Stimulated activated CD4-positive, alpha-beta T cell treated with anti-CD3 and anti-CD28 coated beads, Interleukin-12 subunit alpha, Interleukin-12 subunit beta, amount 100 ng/mL, for 48 hours (primary cell): ENCODE measurements at places on chromosomes 2 and 18.

DNA sequence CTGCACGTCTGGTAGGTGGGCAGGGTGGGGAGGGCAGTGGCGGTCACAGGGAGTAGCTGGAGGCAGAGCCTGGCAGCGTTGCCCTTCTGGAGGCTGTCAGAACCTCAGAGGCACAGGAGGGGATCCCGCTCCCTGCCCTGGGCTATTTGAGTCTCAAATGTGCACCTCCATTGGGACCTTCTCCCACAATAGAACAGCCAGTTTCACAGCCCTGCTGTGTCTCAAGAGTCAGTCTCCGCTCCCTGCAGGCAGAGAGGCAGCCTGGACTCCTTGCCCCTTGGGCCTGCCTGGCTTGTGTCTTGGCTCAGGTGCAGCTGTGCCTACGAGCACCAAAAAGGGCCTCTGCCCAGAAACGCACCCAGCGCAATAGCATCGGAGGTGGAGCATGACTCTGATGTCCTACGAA, 57.4 kb downstream of the FAM168B start:
- DNase-seq: no peak

DNA sequence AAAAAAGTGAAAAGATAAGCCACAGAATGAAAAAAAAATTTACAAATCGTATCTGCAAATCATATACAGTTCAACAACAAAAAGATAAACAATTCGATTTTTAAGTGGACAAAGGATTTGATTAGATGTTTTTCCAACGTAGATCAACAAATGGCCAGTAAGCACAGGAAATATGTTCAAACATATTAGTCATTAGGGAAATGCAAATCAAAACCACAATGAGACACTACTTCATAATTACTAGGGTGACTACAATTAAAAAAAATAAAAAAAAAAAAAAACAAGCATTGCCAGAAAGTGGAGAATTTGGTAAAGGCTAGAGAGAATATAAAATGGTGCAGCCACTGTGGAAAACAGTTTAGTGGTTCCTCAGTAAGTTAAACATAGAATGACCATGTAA, 38.3 kb upstream of the RNU4ATAC start:
- DNase-seq: no peak

DNA sequence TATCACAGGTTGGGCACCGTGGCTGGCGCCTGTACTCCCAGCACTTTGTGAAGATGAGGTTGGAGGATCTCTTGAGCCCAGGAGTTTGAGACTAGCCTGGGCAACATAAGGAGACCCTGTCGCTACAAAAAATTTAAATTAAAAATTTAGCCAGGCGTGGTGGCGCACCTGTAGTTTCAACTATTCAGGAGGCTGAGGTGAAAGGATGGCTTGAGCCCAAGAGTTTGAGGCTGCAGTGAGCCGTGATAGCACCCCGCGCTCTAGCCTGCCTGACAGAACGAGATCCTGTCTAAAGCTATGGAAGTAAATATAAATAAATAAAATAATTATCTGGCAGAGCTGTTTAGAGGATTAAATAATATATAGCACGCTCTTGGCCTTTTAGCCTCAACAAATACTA, 1.4 kb upstream of the SH3RF3 start:
- no peak for DNase-seq

DNA sequence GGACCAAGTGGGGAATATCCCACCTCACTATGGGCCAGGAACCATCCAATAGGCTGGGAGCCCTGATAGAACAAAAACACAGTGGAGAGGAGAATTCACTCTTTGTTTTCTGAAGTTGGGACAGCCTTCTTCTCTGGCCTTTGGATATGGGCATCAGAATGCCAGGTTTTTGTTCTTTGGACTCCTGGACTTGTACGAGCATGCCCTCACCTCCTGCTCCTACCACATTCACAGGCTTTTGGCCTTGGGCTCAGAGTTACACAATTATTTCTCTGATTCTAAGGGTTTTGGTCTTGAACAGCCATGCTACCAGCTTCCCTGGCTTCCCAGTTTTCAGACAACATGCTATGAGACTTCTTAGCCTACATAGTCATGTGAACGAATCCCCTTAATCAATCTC, 732.9 kb upstream of the VRK2 start:
- DNase-seq: no peak

GRCh38 chr2:239316562-239317465, 84.0 kb downstream of the HDAC4 start:
- DNase-seq: no peak

GRCh38 chr2:231017231-231017598, 20.1 kb upstream of the C2orf72 start:
- no peak for DNase-seq

DNA sequence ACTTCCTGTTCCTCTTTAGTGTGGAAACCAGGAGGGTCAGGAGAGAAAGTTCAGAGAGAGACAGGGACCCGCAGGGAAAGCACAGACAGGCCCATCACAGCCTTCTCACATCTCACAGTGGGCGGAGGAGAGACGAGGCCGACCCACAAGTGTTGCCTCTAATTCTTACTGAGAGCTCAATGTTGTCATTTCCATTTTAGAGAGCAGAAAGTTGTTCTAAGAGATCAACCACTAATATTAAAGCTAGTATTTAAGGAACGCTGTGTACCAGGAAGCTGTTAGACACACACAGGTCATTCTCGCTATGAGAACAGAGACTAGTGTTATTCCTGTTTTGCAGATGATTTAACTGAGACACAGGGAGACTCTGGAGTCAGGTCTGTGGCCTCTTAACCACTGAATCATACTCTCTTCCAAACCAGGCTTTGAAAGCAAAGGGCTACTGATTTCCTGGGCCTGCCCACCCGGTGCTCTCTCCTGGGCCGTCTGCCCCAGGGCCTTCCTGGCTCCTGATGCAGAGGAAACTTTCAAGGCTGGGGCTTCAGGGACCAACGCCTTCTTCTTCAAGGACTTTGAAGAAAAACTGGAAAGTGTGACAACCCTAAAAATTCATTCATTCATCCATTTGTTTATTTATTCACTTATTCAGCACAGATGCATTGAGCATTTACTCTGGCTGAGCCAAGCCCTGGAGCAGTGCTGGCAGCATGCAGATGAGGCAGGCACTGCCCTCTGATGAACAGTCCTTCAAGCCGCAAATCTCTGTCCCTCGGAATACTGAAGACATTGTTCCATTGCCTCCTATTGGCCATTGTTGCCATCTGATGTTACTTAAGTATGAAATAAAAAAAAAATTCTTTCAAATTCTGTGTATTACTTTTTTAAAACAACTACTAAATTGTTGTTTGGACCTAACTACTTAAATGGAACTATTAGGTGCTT, 37.2 kb upstream of the BIN1 start:
- DNase-seq: no peak

- DNase-seq: no peak
These were observed 234.2 kb upstream of the SPOPL start for GRCh38 chr2:138267161-138267901.

GRCh38 chr2:23711979-23712755, 214.8 kb downstream of the ATAD2B start:
- no peak for DNase-seq

- DNase-seq: no peak
These were observed 2.2 kb downstream of the STAMBP start for GRCh38 chr2:73830871-73831401.

GRCh38 chr18:23684515-23685197, 4.6 kb upstream of the LAMA3 start:
- no peak for DNase-seq

- DNase-seq: no peak
These were observed 9.9 kb upstream of the IL1A start for GRCh38 chr2:112794131-112794733.

DNA sequence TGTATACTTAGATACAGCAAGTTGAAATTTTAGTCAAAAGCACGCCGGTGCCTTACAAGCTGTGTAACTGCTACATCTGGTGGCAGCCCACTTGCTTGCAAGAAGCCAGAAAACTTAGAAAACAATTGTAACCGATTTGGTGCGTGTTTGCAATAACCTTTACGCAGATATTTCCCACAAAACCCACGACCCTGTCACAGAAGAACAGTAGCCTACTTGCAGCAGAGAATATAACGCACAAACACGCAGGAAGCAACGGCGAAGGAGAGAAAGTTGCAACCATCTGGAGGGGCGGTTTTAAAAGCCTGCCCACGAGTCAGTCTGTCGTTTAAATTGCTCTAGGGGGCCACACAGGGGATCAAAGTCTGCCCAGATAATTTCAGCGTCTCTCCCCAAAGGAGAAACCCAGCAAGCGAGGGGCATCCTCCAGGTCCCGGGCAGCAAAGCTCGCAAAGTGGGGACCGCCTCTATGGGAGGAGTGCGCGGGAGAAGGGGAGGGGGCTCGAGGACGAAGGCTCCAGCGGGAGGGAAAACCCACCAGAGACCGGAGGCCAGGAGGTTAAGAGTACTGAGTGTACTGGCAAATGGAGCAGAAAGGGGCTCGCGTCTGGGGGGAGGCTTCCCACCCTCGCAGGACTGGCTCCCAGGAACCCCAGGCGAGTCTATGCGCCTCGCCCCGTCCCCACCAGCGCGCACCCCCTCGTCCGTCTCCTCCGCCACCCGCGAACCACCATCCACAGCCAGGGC, 1.1 kb downstream of the TLK1 start:
- peak; percentile 43 for DNase-seq

GRCh38 chr2:233983445-233983844, 66.3 kb downstream of the TRPM8 start:
- no peak for DNase-seq

GRCh38 chr2:168178520-168179324, 68.7 kb downstream of the STK39 start:
- no peak for DNase-seq

DNA sequence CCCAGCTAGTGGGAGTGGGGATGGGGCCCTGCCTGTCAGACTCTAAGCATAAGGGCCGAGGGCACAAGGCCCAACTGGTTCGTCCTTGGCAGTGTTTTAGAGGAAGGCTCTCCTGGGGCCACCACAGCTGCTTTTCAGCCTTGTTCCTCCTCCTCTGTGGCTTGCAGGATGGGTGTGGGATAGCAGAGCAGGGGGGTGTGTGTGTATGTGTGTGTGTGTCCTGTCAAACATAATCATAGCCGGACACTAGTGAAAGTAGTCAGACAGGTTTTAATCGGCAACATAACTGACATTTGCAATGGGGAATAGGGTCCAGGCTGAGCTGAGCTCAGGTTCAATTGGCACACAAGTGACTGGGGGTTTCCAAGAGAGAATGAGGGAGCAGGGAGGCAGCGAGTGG, 114.2 kb downstream of the SEPTIN10 start:
- no peak for DNase-seq

GRCh38 chr2:42933824-42934254, 141.5 kb upstream of the HAAO start:
- no peak for DNase-seq

DNA sequence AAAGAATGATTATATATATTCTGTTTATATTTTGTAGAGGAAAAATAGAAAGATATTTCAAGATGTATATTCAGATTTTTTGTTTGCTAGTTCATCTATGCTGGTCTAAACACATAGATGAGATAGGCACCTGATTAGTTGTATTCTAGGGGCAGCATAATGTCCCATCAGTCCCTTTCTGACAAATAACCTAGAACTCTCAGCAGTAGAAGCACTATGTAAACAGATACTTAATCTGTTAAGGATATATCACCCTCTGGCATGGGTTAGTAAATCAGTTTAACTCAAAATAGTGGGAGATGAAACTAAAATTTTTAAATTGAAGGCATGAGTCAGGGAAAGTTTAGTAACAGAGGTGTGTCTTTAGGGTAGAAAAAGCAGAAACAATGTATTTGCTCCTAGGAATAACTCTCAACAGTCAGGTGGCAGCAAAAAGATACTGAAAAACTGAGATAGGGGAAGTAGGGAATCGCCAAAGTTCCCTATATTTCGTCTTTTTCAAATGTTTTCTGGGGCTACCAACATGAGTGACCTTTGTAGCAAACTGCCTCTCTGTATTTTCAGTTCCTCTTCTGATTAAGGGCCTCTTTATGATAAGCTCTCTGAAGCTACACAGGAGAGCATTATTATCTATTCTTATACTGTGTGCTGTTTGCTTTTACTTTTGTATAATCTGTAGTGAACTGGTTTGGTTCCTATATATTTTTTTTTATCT, 5.7 kb downstream of the PPP1R1C start:
- no peak for DNase-seq

DNA sequence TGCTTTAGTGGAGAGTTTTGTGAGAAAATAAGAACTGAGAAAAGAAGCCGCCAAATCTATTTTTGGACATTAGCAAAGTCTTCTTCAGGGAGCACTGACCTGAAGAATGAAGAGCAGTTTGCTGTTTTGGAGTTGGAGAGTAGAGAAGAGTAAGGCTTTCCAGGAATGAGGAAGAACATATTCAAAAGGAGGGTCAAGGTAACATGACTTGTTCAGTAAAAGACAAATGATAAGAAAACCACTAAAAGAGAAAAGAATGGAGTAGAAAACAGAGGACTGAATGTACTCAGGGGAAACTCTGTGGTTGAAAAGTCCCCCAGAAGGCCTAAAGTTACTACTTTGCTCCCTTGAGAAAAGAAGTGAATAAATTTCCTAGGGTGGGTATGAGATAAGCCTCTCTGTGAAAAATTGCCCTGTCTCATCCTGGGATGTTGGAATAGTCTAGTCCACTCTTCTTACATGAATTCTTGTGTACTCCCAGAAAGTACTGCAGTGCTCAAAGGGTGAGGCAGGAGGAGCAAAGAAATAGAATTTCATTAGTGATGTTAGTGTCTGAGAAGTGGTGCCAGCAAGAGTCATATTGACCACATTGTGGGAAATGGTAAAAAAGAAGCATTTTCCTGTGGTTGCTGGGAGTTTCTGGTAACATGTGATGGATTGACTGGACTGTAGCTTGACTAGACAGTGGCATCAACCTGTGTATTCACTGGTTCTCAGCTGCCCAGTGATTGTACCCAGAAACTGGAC, 27.8 kb downstream of the MBD5 start:
- DNase-seq: no peak

- no peak for DNase-seq
These were observed 11.3 kb downstream of the MEIS1 start for GRCh38 chr2:66445925-66446871.

- no peak for DNase-seq
These were observed 105.4 kb downstream of the CPO start for GRCh38 chr2:207044379-207045362.

GRCh38 chr18:58223717-58224424, 179.8 kb downstream of the NEDD4L start:
- DNase-seq: no peak

GRCh38 chr2:42835577-42836371, 43.4 kb upstream of the HAAO start:
- no peak for DNase-seq
